NCI-H226 (cell line): ENCODE measurements at places on chromosomes 12 and 14.

DNA sequence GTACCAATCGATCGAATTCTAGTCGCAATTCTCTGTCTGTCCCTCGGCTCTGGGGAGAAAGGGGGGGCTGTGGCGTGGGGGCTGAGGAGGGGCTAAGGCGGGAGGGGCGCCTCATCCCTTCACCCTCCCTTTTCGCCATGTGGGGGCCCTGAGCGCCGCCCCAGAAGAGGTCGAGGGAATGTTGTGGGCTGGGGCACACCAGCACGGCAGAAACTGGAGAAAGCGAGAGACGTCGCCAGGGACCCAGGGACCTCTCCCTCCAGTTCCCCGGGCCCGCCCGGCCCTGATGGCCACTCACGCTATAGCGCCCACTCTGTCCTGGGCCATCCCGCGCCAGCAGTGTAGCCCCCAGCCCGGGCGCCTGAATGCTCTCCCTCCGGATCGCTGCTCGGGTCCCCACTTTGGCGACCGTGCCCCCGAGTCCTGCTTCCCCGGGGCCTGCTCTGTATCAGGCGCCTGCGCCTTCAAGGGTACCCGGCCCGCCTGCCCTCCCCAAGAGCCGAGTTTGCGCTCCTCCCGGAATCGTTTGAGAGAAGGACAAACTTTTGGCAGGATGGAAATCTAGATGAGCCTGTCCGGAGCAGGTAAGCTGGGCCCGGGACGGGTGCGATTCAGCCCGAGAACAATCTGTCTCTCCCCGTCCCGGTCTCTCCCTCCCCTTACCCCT lies 62.6 kb downstream of the SMUG1 start:
- no peak for DNase-seq

GRCh38 chr14:96173636-96174475 lies 30.8 kb upstream of the BDKRB2 start:
- no peak for DNase-seq

DNA sequence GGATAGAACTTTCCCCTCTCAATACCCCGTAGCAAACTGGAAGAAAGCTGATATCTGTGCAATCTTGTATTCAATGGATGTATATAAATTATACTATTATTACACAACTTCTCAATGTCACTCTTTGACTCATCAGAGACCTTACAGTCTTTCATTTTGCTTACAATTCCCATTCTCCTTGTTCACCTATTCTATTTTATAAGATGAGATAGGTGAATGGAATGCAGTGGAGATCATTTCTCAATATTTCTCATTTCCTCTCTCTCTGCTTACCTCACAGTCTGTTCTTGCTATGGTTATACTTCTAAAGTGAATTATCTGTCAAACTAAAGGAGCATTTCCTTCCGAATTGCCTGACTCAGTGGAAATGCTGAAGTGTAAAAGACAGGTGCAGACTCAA lies 14.9 kb downstream of the FOXA1 start:
- no peak for DNase-seq

DNA sequence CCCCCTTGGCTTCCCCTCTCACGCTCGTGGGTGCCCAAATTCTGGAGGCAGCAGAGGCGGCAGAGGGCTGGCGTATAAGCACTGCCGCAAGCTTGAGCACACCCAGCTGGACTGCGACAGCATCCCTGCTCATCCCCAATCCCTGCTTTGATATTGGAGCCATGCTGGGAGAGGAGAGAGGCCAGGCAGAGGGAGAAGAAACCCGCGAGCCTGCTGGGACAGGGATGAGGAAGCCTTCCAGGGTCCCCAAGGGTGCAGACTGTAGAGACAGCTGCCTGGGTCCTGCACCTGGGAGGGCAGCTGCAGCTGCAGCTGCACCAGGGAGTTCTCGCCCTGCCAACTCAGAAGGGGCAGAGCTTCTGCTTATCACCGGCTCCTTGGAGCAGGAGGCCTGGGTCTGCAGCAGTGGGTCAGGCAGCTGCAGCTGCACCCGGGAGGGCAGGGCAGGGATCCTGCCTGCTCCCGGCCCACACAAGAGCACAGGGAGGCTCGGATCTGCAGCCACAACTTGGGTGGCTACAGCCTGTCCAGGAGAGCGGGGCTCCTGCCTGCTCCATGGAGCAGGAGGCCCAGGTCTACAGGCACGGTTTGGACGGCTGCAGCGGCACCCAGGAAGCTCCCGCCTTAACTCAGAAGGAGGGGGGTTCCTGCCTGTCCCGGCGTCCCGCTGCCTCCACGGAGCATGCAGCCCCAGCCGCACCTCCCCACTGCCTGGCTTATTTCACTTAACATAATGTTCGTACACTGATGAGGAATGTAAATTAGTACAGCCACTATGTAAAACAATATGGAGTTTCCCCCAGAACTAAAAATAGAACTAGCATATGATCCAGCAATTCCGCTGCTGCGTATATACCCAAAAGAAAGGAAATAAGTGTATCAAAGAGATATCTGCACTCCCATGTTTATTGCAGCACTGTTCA lies 60.4 kb upstream of the SGPP1 start:
- no peak for DNase-seq

- DNase-seq, result peak; percentile 45
Observed at GRCh38 chr14:63343878-63344277, 25.1 kb upstream of the GPHB5 start.

GRCh38 chr12:5268424-5269210 lies 163.3 kb upstream of the NTF3 start:
- DNase-seq, result no peak

GRCh38 chr12:91854725-91855124 lies 290.9 kb downstream of the BTG1 start:
- no peak for DNase-seq

- no peak for DNase-seq
Observed at GRCh38 chr12:15702276-15702675, 86.9 kb downstream of the EPS8 start.

DNA sequence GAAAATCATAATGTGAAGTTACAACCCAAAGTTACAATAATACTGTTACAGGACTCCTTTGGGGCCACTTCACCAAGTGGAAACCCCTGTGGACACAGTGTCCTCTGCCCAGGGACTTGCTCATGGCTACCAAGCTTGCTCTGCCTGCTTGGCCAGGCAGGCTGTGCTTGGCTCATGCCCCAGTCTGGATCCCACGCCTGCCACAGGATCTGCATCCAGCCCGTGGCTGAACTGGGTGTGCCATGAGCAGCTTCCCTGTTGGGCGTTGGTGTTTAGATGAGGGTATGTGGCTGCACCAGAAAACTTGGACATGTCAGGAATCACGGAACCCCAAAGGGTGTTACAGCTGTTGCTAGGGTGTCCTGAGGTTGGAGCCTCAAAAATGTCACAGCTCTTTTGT lies 820.9 kb downstream of the SLC6A15 start:
- no peak for DNase-seq

- no peak for DNase-seq
Observed at GRCh38 chr12:49109641-49110463, 795 bp downstream of the LMBR1L start.

DNA sequence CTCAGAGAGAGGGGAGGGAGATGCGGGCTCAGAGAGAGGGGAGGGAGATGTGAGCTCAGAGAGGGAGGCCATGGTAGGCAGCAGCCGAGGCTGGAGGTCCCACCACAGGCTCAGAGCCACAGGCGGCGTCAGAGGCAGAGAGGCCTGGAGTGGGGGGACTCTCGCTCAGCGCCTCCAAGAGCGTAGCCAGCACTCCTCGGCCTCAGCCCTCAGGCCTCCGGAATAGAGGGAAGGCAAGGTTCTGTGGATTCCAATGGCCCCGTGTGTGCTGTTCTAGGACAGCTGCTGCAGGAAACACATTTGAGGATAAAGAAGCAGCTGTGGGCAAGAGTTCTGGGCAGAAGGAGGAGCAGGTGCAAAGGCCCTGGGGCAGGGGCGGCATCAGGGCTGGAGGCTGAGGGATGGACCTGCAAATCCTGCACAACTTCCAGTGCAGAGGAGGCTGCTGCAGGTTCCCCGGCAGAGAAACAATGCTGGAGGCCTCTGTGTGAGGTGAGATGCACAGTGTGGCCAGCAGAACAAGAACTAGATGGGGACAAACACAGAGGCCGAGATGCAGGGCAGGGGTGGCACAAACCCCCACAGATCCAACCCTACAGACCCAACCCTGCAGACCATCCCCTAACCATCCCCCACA lies 59.1 kb upstream of the GALNT9 start:
- no peak for DNase-seq

DNA sequence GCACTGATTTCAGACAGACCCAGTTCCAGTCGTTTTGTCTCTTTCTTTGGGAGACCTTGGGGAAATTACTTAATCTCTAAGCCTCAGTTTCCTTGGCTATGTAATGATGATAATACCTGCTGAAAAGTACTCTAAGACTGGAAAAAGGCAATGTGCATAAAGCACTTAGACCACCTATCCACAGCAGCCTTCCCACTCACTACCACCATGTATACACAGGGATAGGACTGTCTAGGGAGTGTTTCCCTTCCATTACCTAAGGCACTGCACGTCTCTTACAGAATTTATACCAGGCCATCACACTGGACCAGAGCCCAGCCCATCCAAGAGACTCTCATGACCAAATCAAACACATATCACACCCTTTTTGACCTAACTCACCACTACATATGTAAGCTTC lies 6.3 kb downstream of the RPS29 start:
- no peak for DNase-seq
